CD4-positive, alpha-beta memory T cell (primary cell): ENCODE measurements at places on chromosomes 1 and 21. TPM values are rescaled to one million over a fixed set of nuclear protein-coding genes. Genes with fewer than 3 reads are reported as not detected.

Gene LRRC53
- total RNA-seq, result not detected

Gene ARHGEF19
- total RNA-seq, result 16.7 TPM

Gene ZNF695
- not detected for total RNA-seq

GRCh38 chr1:46804027-46804889 lies 5.4 kb downstream of the CYP4B1 start:
- no peak for DNase-seq
